B cell (primary cell): ENCODE measurements at places on chromosomes 2 and 18.

DNA sequence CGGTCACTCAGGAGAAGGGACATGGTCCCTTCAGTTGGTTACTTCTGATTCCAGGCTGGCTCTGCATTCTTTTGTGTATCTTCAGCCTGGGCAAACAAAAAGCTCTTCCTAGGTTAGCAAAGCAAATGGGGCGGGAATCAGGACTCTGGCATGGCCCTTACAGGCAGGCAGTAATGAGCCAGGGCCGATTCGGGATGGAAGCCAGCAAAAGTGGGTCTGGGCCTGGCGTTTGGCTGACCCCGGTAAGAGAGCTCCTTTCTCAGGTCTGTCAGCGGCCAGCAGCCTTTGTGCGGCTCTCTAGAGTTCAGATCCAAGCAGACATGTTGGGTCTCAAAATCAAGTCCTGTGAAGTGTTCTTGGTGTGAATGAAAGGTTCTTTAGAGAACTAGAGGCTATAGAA is 81.5 kb upstream of the EML6 start:
- H3K27ac ChIP-seq = no peak overlapping the region
- H3K36me3 ChIP-seq = peaks cover 92% of the 10 kb centered on the region
- H3K4me1 ChIP-seq = peaks cover 21% of the 10 kb centered on the region
- no peak overlapping the region for H3K4me3 ChIP-seq

DNA sequence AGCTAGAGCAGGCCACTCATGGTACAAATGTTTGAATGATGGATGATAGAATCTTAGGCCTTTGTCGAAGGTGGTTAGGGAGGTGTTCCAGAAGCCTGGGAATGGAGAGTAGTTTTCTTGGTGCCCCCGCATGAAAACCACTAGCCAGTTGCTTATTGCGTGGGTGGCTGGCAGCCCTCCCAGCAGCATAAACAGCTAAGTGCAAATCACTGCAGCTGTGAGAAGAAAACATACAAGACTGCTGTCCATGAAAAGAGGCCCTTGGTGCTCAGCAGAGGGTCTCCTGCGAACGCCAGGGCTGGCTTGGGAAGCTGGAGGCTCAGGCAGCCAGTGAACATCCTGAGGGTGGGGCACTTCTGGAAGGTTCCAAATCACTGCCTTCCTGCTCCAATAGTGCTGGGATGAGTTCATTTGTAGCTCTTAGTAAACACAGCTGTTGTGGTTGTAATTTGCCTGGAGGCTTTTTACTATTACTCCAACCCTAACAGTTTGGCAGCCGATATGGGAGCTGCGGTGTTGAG is 118.8 kb downstream of the MGAT5 start:
- H3K36me3 ChIP-seq = peaks cover 93% of the 10 kb centered on the region
- H3K4me1 ChIP-seq = peaks cover 16% of the 10 kb centered on the region
- no peak for DNase-seq
- peak overlapping the region; percentile 11 for H3K27ac ChIP-seq
- no peak overlapping the region for H3K4me3 ChIP-seq
- no peaks in the 10 kb centered on the region for H3K27me3 ChIP-seq

- peaks cover 7% of the 10 kb centered on the region for H3K27me3 ChIP-seq
- H3K4me1 ChIP-seq = peaks cover 16% of the 10 kb centered on the region
- no peaks in the 10 kb centered on the region for H3K36me3 ChIP-seq
Measured at GRCh38 chr2:31141443-31142085, 3.3 kb upstream of the GALNT14 start.

- no peak overlapping the region for H3K4me3 ChIP-seq
- H3K4me1 ChIP-seq = no peaks in the 10 kb centered on the region
- H3K36me3 ChIP-seq = no peaks in the 10 kb centered on the region
- H3K27me3 ChIP-seq = no peaks in the 10 kb centered on the region
Measured at GRCh38 chr2:219836647-219837177, 209.3 kb downstream of the SLC4A3 start.

DNA sequence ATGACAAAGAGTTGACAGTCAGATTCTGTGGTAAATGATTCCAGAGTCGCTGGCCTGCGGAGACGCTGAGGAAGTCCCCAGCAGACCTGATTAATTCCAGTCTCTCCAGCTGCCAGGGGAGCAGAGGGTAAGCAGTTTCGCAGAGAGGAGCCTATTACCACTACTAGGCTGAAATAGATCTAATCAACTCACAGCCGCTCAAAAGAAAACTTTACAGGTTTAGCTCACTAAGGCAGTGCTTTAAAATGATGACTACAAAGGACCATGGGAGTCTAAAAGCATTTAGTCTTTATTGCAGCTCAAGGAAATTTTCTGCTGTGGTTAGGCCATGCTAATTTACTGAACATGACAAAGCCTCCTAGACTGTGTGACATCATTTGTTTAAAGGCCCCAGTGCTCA is 445.6 kb upstream of the POU3F3 start:
- H3K4me3 ChIP-seq = no peak overlapping the region
- H3K27me3 ChIP-seq = no peaks in the 10 kb centered on the region
- H3K36me3 ChIP-seq = no peaks in the 10 kb centered on the region
- no peaks in the 10 kb centered on the region for H3K4me1 ChIP-seq
- no peak for DNase-seq

DNA sequence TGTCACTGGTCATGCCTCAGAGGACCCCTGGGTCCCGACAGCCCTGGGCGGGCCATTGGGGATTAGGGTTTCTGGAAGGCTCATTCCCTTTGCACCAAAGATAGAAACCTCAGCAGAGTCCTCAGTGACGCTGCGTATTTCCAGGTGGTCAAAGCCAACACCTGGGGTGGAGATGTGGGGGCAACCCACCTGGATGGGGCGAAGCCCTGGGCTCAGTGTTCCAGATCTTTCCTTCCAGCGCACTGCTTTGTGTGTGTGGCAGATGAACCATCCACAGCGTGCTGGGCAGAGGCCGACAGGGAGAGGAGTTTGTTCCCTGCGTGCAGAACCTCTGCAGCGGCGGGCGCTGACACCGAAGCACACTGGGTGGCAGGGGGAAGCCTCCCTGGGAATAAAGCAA is 143.9 kb downstream of the CTIF start:
- H3K36me3 ChIP-seq = no peaks in the 10 kb centered on the region
- H3K4me1 ChIP-seq = no peaks in the 10 kb centered on the region
- H3K4me3 ChIP-seq = no peak overlapping the region

DNA sequence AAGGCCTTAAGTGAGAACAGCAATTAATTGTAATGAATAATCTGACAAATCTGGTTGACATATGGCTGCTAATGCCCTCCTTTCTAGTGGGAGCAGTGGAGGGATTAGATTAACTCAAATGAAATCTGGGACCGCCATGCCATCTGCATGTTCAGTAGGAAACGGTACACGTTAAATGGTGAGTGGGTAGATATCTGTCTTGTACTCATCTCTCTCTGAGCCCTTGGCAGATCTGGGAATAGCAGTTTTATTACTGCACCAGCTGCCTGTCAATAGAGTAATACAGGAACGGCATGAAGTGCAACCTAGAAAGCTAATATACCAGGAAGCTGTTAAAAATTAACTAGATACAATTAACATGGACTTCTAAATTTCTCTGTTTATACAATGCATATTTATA is 258.8 kb downstream of the GPD2 start:
- H3K27me3 ChIP-seq = no peaks in the 10 kb centered on the region
- no peak overlapping the region for H3K4me3 ChIP-seq
- DNase-seq = no peak
- H3K36me3 ChIP-seq = no peaks in the 10 kb centered on the region

GRCh38 chr2:218754781-218755180 is 27.2 kb upstream of the CYP27A1 start:
- no peak overlapping the region for H3K4me3 ChIP-seq
- H3K27me3 ChIP-seq = no peaks in the 10 kb centered on the region
- H3K27ac ChIP-seq = no peak overlapping the region
- no peaks in the 10 kb centered on the region for H3K36me3 ChIP-seq

- DNase-seq = no peak
- no peaks in the 10 kb centered on the region for H3K36me3 ChIP-seq
- H3K4me1 ChIP-seq = no peaks in the 10 kb centered on the region
- no peak overlapping the region for H3K4me3 ChIP-seq
- H3K27ac ChIP-seq = no peak overlapping the region
Measured at GRCh38 chr18:79764131-79764530, 33.6 kb upstream of the KCNG2 start.

- H3K4me1 ChIP-seq = no peaks in the 10 kb centered on the region
- H3K27ac ChIP-seq = no peak overlapping the region
- H3K4me3 ChIP-seq = no peak overlapping the region
- H3K36me3 ChIP-seq = no peaks in the 10 kb centered on the region
Measured at GRCh38 chr2:9089831-9090230, 86.3 kb upstream of the MBOAT2 start.

DNA sequence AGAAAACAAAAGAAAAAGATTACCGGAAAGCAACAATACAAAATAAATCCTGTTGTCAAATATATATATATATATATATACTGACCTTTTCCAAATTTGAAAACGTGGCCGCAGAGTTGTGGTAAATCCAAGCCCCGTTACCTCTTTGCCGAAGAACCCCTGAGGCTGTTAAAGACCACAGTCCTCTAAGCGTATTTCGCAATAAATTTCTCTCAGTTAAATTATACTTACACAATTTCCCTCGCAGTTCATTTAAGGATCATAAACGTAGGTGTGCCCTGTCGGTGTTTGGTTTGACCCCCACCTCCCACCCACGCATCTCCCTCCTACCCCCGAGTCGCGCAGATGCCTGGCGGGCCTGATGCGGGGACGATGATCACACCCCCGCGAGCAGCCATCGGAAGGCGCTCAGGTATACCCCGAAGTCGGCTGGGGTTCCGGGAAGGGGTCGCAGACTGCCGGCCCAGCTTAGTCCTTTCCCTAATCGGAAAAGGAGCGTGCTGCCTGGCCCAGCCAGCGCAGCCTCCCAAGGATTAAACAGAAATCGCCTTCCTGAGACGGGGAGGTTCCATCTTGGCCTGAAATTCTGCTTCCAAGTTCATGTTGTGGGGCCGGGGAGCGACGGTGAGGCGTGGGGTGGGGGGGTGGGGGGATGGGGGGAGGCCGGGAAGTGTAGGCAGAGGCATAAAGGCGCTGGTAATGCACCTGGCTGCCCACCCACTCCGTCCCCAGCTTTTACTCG is 2.9 kb upstream of the MEIS1 start:
- H3K4me3 ChIP-seq = no peak overlapping the region
- no peak overlapping the region for H3K27ac ChIP-seq
- H3K27me3 ChIP-seq = peaks cover 44% of the 10 kb centered on the region
- no peak for DNase-seq

- DNase-seq = no peak
- no peak overlapping the region for H3K27ac ChIP-seq
- no peak overlapping the region for H3K4me3 ChIP-seq
- no peaks in the 10 kb centered on the region for H3K36me3 ChIP-seq
Measured at GRCh38 chr2:47198985-47199451, 43.9 kb upstream of the STPG4 start.

GRCh38 chr2:98869870-98870269 is 66.2 kb downstream of the CRACDL start:
- no peak for DNase-seq
- no peaks in the 10 kb centered on the region for H3K36me3 ChIP-seq
- no peaks in the 10 kb centered on the region for H3K4me1 ChIP-seq
- H3K4me3 ChIP-seq = no peak overlapping the region
- H3K27ac ChIP-seq = no peak overlapping the region

GRCh38 chr2:189613650-189614420 is 33.2 kb upstream of the SLC40A1 start:
- no peak overlapping the region for H3K27ac ChIP-seq
- no peaks in the 10 kb centered on the region for H3K27me3 ChIP-seq
- H3K4me1 ChIP-seq = no peaks in the 10 kb centered on the region
- no peak overlapping the region for H3K4me3 ChIP-seq

GRCh38 chr2:159322419-159322818 is 35.9 kb upstream of the WDSUB1 start:
- no peaks in the 10 kb centered on the region for H3K4me1 ChIP-seq
- no peak for DNase-seq

GRCh38 chr2:109636317-109636716 is 22.2 kb downstream of the SOWAHC start:
- no peak overlapping the region for H3K27ac ChIP-seq
- no peaks in the 10 kb centered on the region for H3K27me3 ChIP-seq
- no peaks in the 10 kb centered on the region for H3K4me1 ChIP-seq

DNA sequence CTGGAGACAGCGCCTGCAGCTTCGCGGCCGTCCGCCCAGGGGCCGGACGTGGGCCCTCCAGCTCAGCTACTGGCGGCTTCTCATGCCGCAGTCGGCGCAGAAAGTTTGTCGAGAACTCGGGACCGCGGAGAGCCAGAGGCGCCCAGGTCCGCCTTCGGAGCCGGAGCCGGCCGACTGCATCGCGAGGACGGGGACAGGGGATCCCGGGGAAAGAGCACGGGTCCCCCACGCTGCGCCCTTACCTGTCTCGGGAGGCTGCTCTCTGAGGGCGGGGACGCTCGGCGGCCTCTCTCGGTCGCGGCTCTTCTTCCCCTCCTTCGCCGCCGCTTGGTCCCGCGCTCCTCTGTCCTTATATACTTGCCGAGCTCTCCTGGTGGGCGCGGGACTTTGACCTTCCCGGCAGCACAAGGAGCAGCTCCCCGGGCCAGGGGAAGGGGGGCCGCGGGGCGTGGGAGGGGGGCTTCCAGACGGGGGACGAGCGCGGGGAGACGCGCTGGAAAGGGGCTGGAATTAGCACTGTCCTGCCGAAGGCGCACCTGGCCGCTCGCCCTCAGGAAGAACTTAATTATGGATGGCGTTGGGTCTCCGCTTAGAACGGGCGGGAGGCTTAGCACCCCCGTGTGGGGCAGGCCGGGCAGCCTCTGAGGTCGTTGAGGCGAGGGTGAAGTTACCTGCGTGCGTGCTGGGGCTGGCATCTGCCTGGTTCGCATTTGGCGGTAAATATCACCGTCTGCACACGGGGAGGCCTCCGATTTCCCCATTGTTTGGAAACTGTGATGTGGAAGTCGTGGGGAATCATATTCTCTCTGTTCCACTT is at the start of gene POMC:
POMC (minus strand) TSS at position 325 of the 817 bp plus-strand sequence. CDS start 3,808 bp downstream, outside the sequence.
- H3K4me1 ChIP-seq = peaks cover 36% of the 10 kb centered on the region
- peak; percentile 67 for DNase-seq
- H3K27ac ChIP-seq = no peak within 1 kb of the TSS
- peak within 1 kb of the TSS; percentile 73 for H3K4me3 ChIP-seq
- no peaks in the 10 kb centered on the region for H3K36me3 ChIP-seq
- peaks cover 32% of the 10 kb centered on the region for H3K27me3 ChIP-seq

- no peaks in the 10 kb centered on the region for H3K4me1 ChIP-seq
- H3K27me3 ChIP-seq = no peaks in the 10 kb centered on the region
- no peak overlapping the region for H3K27ac ChIP-seq
- DNase-seq = no peak
Measured at GRCh38 chr2:42368817-42369531, 8.0 kb upstream of the COX7A2L start.

DNA sequence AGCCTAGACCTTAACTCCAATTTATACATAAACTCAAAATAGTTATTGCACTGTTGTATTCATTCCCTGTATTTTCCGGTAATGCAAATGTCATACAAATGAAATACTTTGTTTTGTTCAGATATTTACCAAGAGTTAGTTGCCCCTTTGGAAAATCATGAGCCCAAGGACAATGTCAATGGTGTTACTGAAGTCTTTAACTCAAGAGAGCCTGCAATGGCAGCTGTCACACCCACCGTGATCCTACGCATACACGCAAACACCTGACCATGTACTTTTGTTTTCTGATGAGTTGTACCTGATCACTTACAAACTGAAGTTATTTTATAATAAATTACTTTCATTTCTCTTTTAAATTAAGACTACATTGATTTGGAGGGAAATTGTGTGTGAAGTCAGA is 11.7 kb upstream of the WIPF1 start:
- no peak for DNase-seq
- no peaks in the 10 kb centered on the region for H3K27me3 ChIP-seq
- H3K4me1 ChIP-seq = peaks cover 68% of the 10 kb centered on the region
- peak overlapping the region; percentile 75 for H3K27ac ChIP-seq
- no peak overlapping the region for H3K4me3 ChIP-seq
- H3K36me3 ChIP-seq = peaks cover 2% of the 10 kb centered on the region
